Activated CD4-positive, alpha-beta T cell treated with anti-CD3 and anti-CD28 coated beads, Interleukin-2, amount 50 U/mL, for 4 hours (primary cell): ENCODE measurements at places on chromosomes 1 and 21.

GRCh38 chr21:45405271-45405818 lies 380 bp downstream of the COL18A1 start:
- DNase-seq, result no peak

DNA sequence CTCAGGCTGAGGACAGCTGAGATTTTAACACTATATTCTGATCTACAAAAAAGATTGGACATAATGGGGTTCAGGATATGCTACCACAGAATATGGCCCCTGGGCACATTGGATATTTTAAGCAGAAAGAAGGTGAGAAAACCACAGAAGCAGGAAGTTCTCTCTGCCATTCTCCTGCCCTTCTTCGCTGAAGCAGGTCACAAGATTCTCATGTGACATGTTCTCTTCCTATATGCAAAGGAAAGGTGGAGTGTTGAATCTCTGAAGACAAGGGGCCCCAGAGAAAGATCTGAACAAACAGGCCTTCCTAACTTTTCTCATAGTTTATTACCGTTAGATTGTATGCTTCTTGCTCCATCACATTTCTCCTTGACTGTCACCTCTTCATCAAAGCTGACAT lies 285.7 kb downstream of the S1PR1 start:
- DNase-seq, result no peak

- DNase-seq, result no peak
These were observed 32.7 kb downstream of the EPHA10 start for GRCh38 chr1:37732111-37732780.

DNA sequence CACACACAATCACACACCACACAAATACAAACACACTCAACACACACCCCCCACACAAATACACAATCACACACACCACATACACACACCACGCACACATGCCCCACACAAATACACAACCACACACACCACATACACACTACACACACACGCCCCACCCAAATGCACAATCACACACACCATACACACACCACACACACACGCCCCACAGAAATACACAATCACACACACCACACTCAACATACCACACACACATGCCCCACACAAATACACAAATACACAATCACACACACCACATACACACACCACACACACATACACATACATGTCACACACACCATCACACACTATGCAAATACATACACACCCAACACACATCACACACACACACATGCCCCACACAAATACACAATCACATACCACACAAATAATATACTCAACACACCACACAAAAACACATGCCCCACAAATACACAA lies 50.2 kb downstream of the PRDM15 start:
- no peak for DNase-seq

- no peak for DNase-seq
These were observed 100.4 kb upstream of the KLHDC7A start for GRCh38 chr1:18380288-18380687.

DNA sequence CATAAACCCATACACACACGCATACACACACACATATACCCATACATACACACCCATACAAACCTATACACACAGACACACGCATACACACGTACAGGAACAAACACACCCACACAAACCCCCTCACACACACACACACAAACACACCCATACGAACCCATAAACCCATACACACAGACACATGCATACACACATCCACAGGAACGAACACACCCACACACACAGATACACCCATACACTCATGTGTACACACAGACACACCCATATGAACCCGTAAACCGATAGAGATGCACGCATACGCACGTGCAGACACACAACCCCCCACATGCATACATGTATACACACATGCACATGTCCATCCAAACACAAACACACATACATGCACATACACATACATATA lies 9.5 kb downstream of the WNT9A start:
- DNase-seq, result no peak

GRCh38 chr1:22248746-22249145 lies 105.8 kb upstream of the WNT4 start:
- no peak for DNase-seq

DNA sequence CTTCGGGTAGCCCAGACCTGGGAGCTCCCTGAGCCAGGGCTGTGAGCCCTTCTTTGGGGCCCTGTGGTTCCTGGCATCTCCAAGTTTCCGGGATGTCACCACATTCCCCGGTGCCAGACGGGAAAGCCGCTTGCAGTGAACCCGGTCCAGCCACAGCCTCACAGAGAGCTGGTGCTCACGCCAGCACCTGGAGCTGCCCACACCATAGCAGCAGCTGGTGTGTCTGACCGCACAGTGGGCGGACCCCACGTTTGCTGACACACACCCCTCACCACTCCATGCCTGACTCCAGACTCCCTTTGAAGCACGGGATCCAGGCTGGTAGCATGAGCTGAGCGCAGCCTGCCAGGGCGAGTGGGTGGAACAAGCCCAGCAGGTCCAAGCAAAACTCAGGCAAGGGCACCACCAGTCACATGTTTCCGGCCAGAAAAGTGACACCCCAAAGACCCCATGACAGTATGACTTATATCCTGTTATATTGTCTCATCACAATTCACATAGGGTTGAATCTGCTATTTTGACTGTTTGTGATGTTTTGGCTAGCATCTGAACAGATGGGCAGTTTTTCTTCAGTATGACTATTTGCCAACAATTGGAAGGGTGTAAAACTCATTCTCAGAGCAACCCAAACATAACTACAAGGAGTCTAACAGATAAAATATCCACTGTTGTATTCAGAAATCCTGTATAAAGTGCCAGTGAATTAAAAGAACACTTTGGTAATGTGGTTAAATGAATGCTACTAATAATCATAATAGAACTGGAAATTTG lies 285.4 kb downstream of the SMYD3 start:
- DNase-seq, result no peak

GRCh38 chr1:225137976-225138375 lies 208.5 kb downstream of the DNAH14 start:
- no peak for DNase-seq

DNA sequence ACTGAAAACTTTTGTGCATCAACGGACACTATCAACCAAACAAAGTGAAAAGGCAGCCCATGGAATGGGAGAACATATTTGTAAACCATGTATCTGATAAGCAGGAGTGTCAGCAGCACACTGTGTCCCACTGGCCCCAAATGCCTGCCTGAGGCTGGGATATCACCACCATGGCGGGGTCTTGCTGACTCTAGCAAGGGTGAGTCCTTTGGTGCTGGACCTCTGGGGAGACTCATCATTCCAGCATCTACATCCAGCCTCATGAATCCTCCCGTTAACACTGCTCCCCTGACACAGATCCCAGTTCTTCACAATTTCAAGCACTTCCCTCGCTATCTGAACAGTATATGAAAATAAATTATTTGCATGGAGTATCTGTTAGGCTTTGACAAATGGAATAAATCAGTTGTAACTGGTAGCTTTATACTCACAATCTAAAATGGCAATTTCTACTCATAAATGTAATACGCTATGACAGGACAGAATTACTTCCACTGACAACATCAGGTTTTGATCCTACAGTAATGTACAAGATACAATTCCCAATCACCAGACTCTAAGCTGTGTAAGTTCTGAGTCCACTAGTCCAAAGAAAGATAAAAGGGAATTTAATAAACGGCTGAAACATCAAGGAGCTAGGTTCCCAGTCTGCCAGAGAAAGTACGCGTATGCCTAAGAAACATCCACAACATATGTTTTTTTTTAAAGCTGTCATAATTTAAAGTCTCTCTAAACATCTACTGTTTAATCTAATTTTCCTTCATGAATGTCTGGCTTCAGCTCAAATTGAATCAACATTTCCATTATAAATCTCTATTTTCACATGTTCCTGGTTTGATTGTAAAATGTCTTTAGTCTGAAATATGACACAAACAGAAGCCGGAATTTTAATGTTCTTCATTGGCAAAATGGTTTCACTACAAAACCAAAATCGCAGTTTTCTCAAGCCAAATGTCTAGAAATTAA lies 95.1 kb downstream of the SIPA1L2 start:
- DNase-seq, result no peak

- no peak for DNase-seq
These were observed 71.7 kb downstream of the GALNT2 start for GRCh38 chr1:230138561-230139239.

GRCh38 chr1:247440001-247440620 lies 17.8 kb downstream of the OR2B11 start:
- no peak for DNase-seq

DNA sequence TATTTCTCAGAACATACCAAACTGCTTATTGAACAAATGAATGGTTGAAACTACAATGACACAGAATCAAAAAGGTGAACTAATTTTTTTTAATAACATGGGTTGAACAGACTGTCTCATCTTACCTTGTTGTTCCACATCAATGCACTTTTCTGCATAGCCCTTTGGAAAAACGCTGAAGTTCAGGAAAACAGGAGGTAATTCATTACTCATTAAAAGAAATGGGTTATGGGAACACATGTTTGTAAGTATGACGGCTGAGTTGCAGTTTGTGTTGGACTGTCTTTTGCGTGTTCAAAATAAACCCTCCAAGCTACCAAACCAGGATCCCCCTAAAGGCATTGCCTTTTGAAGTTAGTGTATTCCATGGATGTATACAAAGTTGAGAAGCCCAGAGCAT lies 514.9 kb upstream of the PKN2 start:
- no peak for DNase-seq

DNA sequence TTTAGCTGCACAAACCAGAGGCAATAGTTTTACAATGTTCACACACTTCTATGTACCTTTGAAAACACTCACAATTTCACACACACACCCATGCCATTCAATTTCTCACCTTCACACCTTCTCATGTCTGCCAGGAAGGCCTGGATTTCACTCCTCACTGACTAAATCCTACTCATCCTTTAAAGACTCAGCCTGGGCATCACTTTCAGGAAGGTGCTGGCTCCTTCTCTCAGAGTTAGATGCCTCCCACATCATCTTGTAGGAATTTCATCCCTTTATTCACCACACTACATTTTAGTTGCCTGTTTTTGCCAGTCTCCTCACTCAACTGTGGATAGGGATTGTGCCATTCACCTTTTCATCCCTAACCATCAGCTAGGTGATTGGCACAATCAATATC lies 2.3 kb downstream of the IL20 start:
- no peak for DNase-seq

- DNase-seq, result no peak
These were observed 16.2 kb downstream of the ATP1A4 start for GRCh38 chr1:160167580-160167979.

DNA sequence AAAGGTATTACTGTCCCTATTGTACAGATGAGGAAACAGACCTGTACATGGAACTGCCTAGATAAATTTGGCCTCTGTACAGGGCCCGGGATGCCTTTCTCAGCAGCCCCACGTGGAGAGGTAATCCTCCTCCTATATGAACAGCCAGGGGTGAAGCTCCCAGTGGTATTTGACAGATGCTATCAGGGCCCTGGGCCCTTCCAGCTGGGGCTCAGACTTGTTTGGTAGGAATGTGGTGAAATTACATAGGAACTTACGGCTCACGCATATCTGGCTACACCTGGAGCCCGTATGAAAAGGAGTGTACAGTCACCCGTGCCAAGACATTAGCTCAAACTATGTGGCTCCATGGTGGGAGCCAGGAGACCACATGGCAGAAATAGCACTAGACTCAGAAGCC lies 24.8 kb upstream of the TCEA3 start:
- no peak for DNase-seq

DNA sequence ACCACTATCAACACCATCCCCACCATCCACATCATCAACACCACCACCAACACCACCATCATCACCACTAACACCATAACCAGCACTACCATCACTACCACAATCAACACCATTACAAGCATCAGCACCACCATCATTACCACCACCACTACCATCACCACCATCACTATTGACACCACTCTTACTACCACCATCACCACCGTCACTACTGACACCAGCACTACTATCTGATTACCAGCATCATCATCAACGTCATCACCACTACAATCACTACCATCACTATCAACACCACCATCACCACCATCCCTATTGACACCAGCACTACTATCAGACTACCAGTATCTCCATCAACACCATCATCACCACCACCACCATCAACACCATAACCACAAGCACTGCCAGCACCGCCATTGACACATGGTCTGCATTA lies 106.1 kb upstream of the RUNX3 start:
- no peak for DNase-seq

DNA sequence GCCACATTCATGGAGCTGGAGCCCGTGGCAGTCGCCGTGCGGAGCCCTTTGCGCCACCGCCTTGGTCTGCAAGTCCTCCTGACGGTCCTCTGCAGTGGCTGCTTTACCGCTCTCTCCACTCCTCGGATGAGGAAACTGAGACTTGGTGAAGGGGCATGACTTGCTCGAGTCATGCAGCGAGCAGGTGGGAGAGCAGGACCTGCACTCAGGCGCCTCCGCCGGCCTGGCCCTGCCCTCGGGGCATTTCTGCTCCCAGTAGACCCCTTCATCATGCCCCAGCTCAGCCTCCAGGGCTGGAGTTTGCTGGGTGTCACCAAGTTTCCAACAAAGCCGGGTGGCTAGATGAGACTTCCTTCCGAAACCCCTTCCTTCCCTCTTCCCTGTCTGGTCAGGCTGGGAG lies 100.0 kb upstream of the TARDBP start:
- no peak for DNase-seq

GRCh38 chr1:23651069-23651808 lies 40.4 kb upstream of the RPL11 start:
- no peak for DNase-seq

DNA sequence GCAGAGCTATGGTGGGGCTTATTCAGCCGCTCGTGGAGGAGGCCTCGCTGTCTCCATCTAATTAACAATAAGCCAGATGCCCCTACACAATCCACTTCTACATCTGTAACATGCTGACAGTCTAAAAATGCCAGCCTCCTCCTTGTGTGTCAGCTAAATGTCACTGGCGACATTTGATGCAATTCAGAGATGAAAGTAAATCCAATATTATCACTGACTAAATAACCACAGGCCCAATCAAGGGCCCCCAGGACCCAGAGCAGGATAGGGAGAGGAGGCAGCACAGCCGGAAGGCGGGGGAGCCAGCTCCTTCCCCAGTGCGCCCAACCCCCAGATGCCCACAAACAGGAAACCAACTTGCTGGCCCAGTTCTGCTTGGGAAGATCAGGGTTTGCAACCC lies 76.6 kb downstream of the DMRTA2 start:
- DNase-seq, result no peak

- no peak for DNase-seq
These were observed 666.7 kb upstream of the ADAMTS5 start for GRCh38 chr21:27633631-27634030.

DNA sequence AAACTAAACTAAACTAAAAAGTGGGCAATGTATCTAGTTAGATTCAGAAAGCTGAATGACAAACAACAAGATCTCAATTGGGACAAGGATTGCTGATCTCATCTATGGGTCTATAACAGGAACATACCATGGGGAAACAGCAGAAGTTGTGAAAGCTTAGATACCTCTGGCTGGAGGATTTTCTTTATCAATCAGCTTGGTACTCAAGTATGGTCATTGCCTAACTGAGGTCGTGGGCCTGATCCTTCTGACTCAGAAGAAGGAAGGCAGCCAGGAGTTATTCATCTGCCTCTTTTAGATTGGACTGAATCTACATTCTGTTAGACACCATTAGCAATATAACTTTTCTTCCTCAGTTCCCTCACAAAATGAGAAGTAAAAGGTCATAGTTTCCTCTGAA lies 39.7 kb downstream of the DNTTIP2 start:
- DNase-seq, result no peak
